ENCODE measurements at places on chromosomes 4 and X.

GRCh38 chr4:119738901-119739300 lies 110.3 kb upstream of the PDE5A start:
- DNase-seq, result no peak

- DNase-seq, result no peak
These were observed 691 bp downstream of the MAGED1 start for GRCh38 chrX:51893931-51894696.

GRCh38 chrX:136275553-136275952 lies 24.4 kb upstream of the MAP7D3 start:
- no peak for DNase-seq

DNA sequence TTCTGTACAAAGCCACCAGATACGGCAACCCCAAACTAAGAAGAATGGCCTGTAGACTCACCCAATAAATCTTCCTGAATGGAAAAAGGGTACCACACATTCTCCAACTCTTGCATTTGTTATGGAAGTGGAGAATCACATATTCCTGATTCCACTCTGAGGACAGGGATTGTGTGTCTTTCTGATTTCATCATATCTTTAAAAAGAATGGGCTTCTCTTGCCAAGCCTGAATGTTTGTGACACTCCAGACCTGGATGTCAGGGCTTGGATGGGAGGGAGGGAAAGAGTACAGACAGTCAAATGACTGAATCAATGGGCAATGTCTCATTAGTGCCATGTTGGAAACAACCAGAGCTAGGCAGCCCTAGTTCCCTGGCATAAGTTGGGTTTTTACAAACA lies 77.4 kb downstream of the PLAC1 start:
- no peak for DNase-seq

GRCh38 chrX:112627206-112627605 lies 52.5 kb downstream of the LHFPL1 start:
- no peak for DNase-seq

DNA sequence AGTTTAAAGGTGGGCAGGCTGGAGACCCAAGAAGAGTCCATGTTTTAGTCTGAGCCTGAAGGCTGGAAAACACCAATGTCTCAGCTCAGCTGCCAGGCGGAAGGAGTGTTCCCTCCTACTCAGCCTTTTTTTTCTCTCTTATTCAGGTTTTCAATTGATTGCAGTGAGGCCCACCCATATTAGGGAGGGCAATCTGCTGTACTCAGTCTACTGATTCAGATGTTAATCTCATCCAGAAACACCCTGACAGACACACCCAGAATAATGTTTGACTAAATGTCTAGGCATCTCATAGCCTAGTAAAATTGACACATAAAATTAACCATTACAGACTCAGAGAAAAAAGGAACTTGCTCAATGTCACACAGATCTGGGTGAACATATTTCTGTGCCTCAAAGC lies 347.1 kb downstream of the GBA3 start:
- no peak for DNase-seq

- no peak for DNase-seq
These were observed 107.1 kb upstream of the ATP6AP2 start for GRCh38 chrX:40473460-40474204.

DNA sequence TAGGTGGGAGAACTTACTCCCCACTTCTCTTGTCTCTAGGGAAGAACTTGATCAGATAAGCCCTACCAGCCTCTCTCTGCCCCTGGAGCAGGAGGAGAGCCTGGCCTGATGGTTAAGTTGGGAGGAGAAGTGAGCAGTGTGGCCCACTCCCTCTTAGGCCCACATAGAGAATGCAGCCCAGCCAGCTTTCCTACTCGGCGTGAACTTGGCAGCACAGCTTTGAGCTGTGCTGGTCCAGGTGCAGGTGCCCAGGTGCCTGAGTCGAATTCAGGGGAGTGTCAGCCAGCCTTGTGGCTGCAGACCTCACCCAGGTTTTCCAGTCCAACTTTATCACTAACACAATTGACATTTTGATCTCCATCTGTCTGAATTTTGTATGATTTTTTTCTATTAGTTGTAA lies 77.6 kb upstream of the PAQR3 start:
- DNase-seq, result no peak

GRCh38 chr4:113504422-113504821 lies 257.1 kb downstream of the CAMK2D start:
- DNase-seq, result no peak

GRCh38 chrX:140346729-140347128 lies 158.1 kb downstream of the SOX3 start:
- DNase-seq, result no peak

DNA sequence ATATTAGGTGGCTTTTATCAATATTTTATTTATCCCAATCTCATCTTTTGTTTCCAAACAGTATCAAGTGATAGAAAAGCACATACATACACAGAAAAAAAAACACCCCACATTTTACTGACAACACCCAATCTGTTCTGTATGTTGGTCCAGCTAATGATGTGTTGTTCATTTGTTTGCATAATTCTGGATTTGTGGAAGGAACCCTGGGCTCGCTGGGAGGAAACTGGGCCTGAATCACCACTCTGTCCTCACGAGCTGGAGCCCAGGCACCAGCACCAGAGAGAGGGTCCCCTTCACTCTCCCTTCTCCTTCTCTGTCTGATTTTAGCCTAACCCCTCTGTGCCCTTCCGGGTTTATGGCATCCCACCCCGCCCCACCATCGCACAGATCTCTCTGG lies 79.8 kb downstream of the PSAPL1 start:
- DNase-seq, result no peak

- no peak for DNase-seq
These were observed 75.2 kb downstream of the SPRY1 start for GRCh38 chr4:123471655-123472369.

DNA sequence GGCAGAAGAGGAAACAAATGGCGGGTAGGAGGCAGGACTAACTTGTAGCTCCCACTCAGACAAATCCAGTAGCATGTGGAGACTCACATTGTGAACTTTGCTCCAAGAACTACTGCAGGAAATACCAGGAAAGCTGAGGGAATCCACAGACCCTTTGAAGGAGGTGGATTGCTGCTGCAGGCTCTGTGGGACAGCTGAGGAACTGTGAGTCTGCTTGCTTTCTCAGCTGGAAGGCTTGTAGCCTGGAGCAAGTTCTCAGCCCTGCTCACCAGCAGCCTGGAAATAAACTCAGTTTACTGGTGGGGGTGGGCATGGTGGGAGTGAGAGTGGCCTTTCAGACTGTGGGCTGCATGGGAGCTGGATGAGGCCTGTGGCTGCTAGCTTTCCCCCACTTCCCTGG lies 16.0 kb downstream of the RTL3 start:
- DNase-seq, result no peak

- DNase-seq, result no peak
These were observed 37.3 kb upstream of the CLCN4 start for GRCh38 chrX:10119399-10119990.

DNA sequence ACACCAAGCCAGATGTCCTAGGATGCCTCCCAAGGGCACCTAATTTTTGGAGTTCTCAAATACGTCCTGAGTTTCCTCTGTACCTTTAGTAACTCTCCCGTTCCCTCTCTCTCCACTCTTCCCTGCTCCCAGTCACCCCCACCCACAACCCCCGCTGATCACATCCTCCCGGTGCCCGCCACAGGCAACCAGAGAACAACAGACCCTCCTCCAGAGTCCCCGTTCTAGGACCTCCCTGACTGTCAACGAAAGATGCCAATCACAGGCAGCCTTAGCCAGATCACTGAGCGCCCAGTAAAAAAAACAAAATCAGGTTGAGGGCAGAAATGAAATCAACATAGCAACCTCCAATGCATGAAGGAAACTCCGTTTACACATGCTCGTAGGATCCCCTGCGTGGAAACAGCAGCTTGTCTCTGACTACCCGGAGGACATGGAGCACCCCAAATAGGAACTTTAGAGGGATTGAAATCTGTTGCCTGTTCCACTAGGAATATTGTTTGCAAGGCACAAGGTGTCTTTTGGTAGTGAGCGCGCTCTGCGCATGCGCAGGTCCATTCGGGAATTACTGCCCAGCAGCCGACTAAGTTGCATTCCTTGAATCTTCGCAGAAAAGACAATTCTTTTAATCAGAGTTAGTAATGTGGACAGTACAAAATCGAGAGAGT lies at the start of gene GABRB1:
TSS of gene GABRB1 (plus strand) at position 557 of the 668 bp plus-strand sequence.
- DNase-seq, result no peak

GRCh38 chr4:130995988-130996387 lies 1900.0 kb downstream of the C4orf33 start:
- no peak for DNase-seq

GRCh38 chr4:38030023-38030422 lies 69.8 kb downstream of the PTTG2 start:
- no peak for DNase-seq

GRCh38 chr4:77185686-77186085 lies 28.7 kb downstream of the CCNG2 start:
- no peak for DNase-seq
